Activated CD4-positive, alpha-beta T cell treated with anti-CD3 and anti-CD28 coated beads, Interleukin-10, Interleukin-2, amounts not matched to agents 100 ng/mL and 50 ng/mL, durations not matched to agents 16 hours and 8 hours (primary cell): ENCODE measurements at places on chromosomes 11 and 22.

DNA sequence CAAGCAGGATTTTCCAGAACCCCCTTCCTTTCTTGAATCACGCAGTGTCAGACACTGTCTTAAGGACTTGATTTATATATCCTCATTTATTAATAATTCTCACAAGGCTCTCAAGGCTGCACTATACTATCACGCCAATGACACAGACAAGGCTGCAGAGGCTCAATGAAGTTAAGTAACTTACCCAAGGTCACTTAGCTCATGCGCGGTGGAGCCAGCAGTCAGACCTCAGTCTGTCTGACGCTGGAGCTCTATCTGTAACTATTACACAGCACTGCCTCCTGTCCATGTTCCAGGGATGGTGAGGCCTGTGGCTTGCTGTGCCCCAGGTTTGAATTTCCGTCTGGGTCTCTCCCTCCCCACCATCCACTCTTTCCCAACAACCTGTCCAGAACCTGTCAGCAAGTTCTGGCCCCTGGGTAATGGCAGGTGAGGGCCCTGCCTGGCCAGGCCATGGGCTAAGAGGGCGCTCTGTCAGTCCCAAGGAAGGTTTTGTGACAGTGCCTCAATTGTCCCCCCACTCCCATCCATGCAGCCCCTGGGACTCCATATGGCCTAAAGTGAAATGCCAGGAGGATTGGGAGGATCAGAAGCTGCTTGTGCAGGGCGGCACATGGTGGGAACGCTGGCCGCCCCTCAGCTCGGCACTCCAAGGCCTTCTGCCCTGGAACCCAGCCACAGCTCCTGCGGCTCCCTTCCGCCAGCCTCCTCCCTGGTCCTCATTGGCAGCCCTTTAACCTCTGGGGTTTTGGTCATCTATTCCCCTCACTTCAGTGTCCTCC lies 8.6 kb downstream of the KCNC1 start:
- DNase-seq, result no peak

GRCh38 chr22:17853073-17853472 lies 78.8 kb upstream of the BID start:
- no peak for DNase-seq

DNA sequence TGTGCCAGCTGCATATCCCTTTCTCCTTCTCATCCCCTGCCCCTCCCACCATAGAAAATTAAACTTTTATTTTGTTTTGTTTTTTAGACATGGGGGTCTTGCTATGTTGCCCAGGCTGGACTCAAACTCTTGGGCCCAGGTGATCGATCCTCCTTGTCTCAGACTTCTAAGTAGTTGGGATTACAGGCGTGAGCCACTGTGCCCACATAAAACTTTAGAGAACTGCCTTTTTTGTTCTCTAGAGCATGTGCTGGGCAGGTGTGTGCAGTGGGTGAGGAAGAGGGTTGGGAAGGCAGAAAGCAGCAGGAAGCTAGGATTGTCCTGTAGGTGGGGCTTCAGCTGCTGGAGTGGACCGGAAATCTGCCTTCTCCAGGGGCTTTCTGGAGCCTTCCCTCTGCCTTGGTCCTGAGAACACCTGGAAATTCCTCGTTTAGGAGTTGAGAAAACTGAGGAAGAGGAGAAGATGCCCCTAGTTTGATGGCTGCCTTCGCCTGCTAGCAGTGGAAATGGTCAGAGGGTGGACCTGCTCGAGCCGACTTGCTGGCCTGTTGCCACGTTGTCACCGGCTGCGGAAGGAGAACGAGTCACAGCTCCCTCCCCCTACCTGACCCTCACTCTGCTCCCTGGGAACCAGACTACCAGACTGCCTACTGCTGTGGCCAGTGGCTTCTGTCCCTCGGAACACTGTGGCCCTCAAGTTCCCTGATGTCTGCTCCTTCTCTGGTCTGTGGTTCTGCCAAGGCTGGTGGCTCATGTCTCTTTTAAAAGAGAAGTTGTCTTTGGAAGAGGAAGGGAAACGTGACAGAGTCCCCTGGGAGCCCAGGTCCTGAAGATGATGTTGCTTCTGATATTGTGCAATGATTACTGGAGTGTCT lies 4.0 kb downstream of the ST14 start:
- DNase-seq, result no peak

DNA sequence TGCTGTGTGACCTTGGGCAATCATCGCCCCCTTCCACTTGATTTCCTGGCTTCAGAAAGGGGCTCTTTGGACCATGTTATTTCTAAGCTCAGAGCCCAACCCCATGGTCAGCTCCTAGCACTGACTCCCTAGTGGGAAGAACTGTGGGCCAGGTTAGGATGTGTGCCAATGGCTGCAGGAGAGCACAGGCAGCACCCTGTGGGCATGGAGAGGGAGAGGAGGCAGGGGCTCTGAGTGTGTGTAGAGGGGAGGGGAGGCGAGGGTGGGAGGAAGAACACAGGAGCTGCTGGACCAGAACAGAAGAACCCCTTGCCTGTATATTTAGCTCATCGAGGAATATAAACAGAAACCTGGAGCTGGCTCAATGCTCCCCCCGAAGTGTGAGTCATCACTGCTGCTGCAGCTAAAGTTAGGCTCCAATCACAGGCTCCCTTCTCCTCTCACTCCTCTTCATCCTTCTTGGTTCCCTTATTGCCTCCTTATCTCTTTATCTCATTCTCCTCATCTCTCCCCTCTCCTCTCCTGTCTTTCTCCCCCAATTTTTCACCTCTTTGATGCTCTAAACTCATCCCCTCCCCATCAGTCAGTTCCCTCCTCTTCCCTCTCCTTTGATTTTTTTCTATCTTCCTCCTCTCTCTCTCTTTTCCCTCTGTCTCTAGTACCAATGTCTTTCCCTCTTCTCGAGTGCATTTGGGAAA lies 14.5 kb upstream of the RPS19BP1 start:
- no peak for DNase-seq

DNA sequence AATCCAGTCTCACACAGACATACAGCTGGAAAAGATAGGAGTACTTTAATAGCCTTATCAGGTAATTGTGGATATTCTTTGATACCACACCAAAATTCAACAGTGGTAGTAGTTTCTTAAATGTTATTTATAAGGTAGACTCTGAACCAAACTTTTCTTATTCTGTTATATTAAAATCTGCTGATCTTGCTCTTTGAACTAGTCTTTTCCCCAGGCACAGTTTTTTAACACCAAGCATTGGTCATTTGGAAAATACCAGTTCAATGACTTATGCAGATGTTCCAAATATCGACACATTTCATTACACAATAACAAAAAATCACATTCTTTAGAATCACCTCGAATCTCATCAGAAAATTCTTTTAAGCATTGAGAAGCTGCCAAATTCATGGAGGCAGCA lies 7.6 kb downstream of the TRIM66 start:
- no peak for DNase-seq

GRCh38 chr11:117565709-117566108 lies 231.3 kb downstream of the DSCAML1 start:
- no peak for DNase-seq

- DNase-seq, result no peak
Measured at GRCh38 chr11:69422645-69423044, 58.8 kb upstream of the LINC01488 start.

- no peak for DNase-seq
Measured at GRCh38 chr11:67780056-67780455, 105.6 kb upstream of the ALDH3B2 start.

- DNase-seq, result no peak
Measured at GRCh38 chr11:79676396-79676795, 235.6 kb upstream of the TENM4 start.

DNA sequence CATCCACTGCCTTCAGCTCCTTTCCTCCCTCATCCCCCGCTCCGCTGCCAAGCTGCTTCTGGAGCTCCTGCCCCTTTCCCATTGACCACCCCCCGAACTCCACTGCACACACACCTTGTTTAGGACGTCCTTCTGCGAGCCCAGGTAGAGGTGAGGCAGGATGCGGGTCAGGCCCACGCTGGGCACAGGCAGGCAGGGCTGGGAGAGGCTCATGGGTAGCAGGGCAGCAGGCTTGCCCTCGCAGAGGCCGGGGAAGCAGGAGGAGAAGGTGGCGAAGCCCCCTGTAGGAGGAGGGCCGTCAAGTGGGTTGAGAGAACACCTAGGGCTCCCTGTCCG lies 13.3 kb downstream of the DUSP8 start:
- no peak for DNase-seq

GRCh38 chr11:121870206-121871045 lies 245.6 kb downstream of the BLID start:
- DNase-seq, result no peak

DNA sequence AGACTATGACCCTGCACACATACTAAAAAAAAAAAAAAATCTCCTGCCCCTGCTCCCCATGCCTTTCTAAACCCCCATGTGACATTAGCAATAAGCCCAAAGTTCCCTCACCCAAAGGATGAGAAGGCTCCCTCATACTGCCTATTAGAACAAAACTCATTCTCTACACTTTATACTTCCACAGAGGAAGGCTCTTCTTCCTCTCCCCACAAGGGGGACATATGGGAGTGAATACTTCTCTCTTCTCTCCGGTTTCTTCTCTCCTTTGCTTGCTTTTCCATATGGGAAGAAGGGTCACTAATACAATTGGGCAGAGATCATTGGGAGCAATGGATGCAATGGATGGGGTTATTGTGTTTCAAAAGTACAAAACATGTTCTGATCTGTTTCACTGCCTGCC lies 3.3 kb downstream of the OR52L1 start:
- DNase-seq, result no peak

GRCh38 chr11:92843455-92843854 lies 126.0 kb upstream of the MTNR1B start:
- no peak for DNase-seq

- no peak for DNase-seq
Measured at GRCh38 chr11:2775083-2775625, 75.4 kb upstream of the KCNQ1OT1 start.

GRCh38 chr11:37184326-37184725 lies 586.3 kb upstream of the RAG2 start:
- DNase-seq, result no peak

- peak; percentile 46 for DNase-seq
Measured at GRCh38 chr22:40216041-40216756, 38.5 kb downstream of the TNRC6B start.

DNA sequence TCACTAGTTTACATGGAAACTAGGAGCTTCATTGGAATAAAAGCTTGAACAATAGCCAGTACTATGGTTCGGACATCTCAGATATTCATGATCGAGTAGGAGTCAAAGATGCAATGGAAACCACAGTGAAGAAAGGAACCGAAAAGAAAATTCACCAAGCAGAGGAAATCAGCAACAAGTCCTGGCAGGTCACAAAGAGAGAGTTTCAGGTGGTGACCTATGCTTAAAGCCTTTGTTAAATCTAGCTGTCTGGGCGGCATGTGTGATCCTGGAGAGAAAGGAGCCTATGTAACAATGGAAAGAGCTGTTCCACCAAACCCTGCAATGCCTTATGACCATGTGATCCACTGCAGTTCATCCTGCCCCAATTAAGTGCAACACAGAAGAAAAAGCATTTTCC lies 68.9 kb upstream of the POU2AF2 start:
- no peak for DNase-seq

DNA sequence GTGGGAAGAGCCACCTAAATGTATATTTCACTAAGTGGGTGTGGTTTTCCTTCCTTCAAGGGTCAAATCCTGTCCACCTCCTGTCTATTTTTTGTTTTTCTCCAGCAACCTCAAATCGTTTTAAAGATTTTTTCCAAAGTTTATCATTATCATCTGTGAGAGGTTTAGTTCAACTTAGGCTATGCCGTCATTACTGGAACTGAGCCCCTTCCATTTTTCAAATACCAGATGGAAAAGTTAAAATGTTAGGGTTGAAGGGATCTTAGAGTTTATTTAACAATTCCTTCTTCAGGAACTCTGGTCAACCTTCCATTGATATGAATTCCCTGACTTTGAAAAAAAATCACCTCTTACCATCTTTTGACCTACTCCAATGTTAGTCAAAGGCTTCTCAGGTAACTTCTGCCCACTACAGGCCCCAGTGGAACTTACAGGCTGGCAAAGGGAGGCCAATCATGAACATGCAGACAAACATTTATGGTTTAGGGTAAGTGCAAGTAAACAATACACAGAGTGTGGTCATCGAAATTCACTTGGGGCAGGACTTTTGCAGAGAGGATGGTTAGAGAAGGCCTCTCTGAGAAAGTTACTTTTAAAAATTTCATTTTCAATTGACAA lies 45.2 kb downstream of the SYN3 start:
- no peak for DNase-seq

GRCh38 chr11:61460986-61461385 lies 31.1 kb downstream of the SDHAF2 start:
- DNase-seq, result no peak

DNA sequence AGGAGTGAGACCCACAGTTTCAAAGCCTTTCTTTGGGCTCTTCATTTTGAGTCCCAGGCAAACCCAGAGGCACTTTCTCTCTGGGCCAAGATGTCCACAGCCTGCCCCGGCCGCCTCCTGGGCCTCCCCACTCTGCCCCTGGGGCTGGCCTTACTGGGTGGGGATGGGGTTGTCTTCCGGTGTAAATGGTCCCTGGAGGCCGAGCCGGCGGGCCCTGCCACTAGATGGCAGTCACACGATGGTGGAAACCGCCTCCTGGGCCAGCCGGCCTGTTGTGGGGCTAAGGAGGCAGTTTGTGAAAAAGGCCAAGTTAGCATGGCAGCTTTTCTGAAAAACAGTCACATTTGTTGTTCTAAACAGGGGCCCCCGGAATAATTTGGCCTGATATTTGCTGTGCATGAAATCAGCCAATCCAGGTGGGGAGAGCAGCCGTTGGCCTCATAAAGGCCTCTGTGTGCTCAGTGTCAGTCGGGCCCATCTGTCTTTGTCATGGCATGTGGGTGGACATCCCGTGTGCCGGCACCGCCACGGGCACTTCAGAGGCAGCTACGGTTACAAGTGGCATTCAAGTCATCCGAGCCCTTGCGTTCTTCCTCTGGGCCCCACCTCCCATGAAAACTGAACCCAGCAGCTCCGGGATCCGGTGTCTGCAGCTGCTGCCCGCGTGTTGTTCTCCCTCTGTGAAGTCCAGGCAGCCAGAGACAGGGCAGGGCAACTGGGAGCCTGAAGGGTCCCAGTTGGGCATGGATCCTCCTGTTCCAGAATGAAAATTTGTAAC lies 6.5 kb downstream of the MRPL23 start:
- peak; percentile 18 for DNase-seq

DNA sequence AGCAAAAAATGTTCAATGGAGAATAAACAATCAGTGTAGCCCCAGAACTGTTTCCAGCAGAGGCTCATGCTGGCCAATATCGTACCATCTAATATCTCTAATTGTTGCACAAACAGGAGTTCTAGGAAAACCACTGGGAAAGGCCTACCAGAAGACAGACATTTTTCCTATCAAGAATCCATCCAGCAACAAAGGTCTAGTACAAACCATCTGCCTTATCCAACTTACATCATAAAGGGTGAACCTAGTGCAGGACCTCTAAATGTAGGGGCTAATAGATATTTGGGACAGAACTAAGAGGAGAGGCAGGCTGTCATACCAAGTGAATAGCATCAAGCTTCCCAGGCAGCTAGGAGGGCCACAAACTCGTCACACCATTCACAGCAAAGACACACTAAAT lies 18.7 kb downstream of the PAX6 start:
- DNase-seq, result no peak
